HT1080 (cell line): ENCODE measurements at places on chromosomes 7 and 10. TPM values are rescaled to one million over a fixed set of nuclear protein-coding genes. Genes with fewer than 3 reads are reported as not detected.

The DOCK1 gene
- total RNA-seq = 26.4 and 28.6 TPM in 2 replicates

The NPTX2 gene
- not detected in 2 replicates for total RNA-seq

The ANK3 gene
- 0.53 and 0.58 TPM in 2 replicates for total RNA-seq

The SEMA3E gene
- not detected in 2 replicates for total RNA-seq

- no peak for DNase-seq
Measured at GRCh38 chr7:2213551-2214215, 19.1 kb downstream of the MAD1L1 start.

GRCh38 chr10:50397312-50398140 is 146.2 kb upstream of the ASAH2 start:
- DNase-seq = no peak

DNA sequence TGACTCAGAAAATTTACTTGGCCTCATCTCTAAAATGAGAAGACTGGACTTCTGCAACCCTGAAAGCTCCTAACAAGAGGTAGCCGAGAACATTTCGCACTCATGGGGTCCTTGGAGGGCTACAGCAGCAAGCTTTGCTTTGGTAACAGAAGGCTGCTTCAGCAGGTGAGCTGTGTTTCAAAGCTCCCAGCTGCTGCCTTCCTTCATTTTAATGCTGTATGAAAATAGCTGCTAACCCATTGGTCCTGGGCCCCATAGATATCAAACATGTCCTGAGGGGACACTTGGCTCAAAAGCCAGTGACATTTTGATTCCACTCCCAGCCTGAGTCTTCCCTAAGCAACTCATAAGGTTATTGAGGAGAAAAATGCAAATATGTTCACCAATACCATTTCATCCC is 14.3 kb upstream of the MALSU1 start:
- no peak for DNase-seq

- no peak for DNase-seq
Measured at GRCh38 chr7:77288676-77289320, 89.2 kb upstream of the FGL2 start.

DNA sequence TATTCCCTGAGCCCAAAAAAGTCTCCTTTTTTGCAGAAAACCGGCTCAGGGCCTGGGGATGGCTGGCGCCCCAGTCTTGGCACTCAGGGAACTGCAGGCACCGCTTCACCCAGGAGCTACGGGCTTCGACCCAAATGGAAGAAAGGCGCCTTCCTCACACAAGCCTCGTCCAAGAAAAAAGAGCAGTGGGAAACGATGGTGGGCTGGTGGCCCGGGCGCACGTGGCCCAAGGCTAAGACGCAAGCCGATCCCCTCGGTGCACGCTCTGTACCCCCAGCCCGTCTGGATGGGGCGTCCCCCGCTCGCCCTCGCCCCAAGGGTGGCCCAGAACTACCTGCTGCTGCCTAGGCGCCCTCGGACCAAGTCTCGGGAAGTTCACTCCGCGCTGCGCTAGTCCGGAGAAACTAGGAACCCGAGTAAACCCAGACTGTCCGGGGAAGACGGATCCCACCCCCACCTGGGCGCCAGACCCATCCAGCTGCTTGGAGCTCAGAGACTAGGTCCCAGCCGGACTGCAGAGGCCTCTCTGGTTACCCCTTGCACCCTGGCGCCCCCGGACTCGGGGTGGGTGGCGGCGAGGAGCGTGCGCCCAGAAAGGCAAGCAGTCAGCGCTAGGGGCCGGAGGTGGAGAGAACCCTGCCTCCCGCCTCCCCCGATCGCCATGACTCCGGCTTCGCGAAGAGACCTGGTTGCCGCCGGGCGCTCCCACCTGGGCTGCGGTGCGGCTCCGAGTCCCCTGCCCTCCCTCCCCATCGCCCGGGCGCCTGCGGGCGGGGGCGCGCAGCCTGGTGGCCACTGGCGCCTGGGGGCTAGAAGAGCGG is 76.4 kb downstream of the CALN1 start:
- DNase-seq = no peak

DNA sequence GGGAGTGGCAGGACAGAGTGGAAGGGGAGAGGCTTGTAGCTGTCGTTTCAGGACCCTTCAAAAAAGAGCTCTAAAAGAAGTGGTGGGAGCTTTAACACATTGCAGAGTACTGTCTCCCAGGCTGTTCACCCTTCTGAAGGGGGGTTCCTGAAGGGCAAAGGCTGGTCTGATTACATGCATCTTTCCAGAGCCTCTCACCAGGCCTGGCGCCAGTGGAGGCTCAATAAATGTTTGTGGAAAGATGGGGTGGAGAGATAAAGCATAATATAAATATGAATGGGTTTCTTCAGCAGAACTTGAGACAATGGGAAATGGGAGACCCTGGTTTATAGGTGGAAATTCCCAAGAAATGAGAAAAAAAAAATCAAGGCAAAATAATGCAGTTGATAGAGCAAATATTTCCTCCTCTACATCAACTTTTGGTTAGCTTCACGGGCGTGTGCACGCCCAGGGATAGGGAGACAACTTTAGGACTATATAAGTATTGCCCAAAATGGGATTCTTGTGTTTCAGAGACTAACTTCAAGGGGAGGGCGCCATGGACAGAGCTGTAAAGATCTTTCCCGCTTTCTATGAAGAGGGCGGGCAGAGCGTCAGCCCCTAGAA is 613 bp upstream of the BUB3 start:
- no peak for DNase-seq

- DNase-seq = no peak
Measured at GRCh38 chr10:49756641-49757040, 5.5 kb downstream of the OGDHL start.

GRCh38 chr10:349081-349480 is 213.8 kb downstream of the ZMYND11 start:
- DNase-seq = no peak

DNA sequence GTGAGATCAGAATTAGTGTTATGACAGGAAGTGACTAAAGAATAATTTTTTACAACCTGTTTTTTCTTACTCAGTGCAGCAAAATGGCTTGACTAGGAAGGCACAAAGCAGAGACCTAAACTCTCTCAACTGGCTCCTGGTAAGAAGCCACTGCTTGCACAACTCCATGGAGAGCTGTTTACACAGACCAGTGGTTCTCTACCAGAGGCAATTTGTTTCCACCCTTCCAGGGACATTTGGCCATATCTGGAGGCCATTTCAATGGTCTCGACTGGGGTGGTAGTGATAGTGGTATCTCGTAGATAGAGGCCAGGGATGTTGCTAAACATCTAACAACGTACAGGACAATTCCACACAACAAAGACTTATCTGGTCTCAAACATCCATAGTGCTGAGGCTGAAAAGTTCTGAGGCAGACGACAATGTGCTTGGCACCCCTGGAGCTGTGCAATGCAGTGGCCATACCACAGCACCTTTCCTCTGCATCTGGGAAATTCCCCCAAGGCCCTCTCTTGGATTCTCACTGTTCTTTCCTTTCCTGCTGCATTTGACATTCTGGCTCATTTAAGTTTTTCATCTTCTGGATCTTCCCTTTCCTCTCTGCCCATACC is 105.4 kb upstream of the LAMB4 start:
- peak; percentile 30 for DNase-seq

DNA sequence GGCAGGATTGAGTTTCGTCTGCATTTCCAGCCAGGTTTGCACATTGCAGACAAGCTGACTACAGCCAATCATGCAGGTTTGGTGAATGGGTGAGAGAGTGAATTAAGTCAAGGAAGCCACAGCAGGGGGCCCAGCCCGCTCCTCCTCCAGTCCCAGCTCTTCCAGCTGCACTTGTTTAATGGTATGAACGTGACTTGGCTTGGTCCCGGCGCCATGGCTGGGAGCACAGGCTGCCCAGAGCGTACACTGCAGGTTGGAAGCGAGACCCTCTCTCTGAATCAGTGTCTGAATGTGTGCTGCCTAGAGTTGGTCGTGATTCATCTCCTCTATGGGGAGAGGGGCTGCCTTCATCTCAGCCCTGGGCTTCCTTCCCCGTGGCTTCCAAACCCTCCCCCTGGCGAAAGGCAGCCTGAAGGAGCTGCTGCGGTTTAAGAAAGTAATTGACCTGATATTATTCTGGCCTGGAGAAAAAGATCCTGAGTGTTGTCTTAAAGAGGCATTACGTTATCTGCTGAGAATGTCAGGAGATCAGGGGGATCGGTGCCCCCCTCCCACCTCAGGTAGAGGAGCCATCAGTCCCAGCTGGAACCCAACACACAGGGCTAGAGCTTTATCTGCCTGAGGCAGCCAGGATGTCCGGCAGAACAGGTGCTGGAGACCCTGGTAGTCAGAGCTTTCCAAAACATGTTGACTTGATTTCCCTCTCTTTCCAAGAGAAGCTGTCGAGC is 132.1 kb downstream of the COL26A1 start:
- DNase-seq = no peak

DNA sequence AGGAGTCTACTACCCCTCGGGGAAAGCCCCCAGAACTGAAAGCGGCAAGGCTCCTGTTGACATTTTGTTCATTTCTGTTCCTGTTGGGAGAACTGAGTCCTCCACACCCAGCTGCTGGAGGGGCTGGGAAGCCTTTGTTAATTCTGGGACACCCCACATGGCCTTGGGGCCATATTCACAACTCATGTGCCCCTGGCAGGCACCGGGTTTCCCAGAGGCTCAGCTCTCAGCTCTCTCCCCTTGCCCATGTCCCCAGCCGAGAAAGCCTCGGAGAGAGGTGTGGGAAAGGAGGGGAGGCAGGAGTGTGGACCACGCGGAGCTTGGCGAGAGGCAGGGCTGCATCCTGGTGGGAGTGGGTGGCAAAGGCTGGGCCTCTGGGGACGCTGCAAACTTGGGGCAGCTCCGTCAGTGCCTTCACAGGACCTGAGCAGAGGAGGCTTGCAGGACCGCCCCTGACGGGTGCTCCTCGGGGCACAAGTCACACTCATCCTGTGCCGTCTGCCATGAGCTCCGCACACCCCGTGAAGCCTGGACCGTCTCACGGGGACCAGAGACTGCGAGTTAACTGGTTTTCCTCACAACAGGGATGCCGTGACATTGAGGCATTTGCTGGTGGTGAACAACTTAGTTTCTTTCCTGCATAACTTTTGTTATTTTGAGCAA is 140.9 kb downstream of the DNAJB6 start:
- no peak for DNase-seq
